ENCODE measurements at places on chromosomes 2 and 18. TPM values are rescaled to one million over a fixed set of nuclear protein-coding genes. Genes with fewer than 3 reads are reported as not detected.

GRCh38 chr2:9695941-9696340 lies 65.1 kb upstream of the YWHAQ start:
- H3K36me3 ChIP-seq: no peaks in the 10 kb centered on the region
- no peak for DNase-seq
- H3K4me1 ChIP-seq: peaks cover 10% of the 10 kb centered on the region

DNA sequence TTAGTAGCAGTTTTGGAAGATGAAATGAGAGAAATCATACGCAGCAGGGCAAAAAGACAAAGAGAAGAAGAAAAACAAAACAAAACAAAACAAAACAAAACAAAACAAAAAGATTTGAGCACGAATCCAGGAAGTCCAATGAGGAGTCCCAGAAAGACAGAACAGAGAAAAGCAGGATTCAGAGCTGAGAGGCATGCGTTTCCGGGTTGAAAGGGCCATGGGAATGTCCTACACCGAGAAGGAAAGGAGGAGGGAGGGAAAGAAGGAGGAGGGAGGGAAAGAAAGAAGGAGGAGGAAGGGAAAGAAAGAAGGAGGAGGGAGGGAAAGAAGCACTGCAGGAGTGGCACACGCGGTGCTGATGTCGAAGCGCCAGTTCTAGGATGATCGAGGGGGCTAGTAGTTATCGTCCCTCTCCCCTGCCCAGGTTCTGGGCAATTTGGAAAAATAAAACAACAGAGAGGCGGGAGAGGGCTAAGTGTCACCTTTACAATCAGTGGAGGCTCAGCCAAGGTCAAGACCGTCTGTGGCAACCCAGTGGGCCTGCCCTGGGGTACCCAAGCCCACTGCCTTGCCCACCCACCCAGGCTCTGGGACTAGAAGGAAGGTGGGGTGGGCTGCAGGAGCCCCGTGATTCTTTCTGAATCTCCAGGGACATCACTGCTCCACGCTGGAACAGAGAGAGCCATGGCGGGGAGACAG lies 68.4 kb downstream of the TWIST2 start:
- no peak overlapping the region for H3K27ac ChIP-seq
- H3K36me3 ChIP-seq: peaks cover 3% of the 10 kb centered on the region
- H3K4me1 ChIP-seq: no peaks in the 10 kb centered on the region

PLGLB1 gene
- 1.2 TPM for total RNA-seq

CDH20 gene
- not detected for total RNA-seq

- H3K4me1 ChIP-seq: no peaks in the 10 kb centered on the region
- H3K27ac ChIP-seq: no peak overlapping the region
- H3K36me3 ChIP-seq: no peaks in the 10 kb centered on the region
- no peaks in the 10 kb centered on the region for H3K27me3 ChIP-seq
- no peak for DNase-seq
Measured at GRCh38 chr2:226256709-226257376, 542.8 kb downstream of the IRS1 start.

M1AP gene
- total RNA-seq: 7.6 TPM

KANSL3 gene
- 34.2 TPM for total RNA-seq

- H3K27me3 ChIP-seq: no peaks in the 10 kb centered on the region
- H3K36me3 ChIP-seq: no peaks in the 10 kb centered on the region
- H3K27ac ChIP-seq: no peak overlapping the region
- DNase-seq: no peak
Measured at GRCh38 chr18:58793361-58793760, 71.3 kb upstream of the ZNF532 start.

DNA sequence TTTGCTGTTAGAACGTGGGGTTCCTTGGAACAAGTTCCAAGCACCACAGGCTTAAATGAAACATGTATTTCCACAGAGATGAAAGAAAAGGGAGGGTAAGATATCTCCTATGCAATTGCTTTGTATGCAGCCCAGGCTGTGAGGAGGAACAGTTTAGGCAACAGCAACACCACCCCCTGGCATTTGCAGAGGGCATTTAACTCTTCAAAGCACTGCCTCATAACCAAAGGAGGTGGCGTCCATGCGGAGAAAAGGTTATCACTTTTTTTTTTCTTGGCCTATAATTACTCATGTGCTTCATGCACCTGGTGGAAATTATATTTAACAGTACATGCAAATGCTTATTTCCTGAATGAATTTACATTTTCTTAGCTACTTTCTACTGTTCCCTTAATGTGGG lies 286.0 kb downstream of the LPIN1 start:
- H3K27ac ChIP-seq: no peak overlapping the region
- no peak overlapping the region for H3K4me3 ChIP-seq
- no peaks in the 10 kb centered on the region for H3K4me1 ChIP-seq
- no peaks in the 10 kb centered on the region for H3K36me3 ChIP-seq
- no peaks in the 10 kb centered on the region for H3K27me3 ChIP-seq

GRCh38 chr2:11827547-11827946 lies 81.1 kb downstream of the LPIN1 start:
- H3K27ac ChIP-seq: no peak overlapping the region
- DNase-seq: no peak
- H3K27me3 ChIP-seq: no peaks in the 10 kb centered on the region
- peaks cover 8% of the 10 kb centered on the region for H3K4me1 ChIP-seq

GRCh38 chr2:54486766-54487165 lies 30.6 kb downstream of the SPTBN1 start:
- H3K4me3 ChIP-seq: no peak overlapping the region
- no peak overlapping the region for H3K27ac ChIP-seq
- no peak for DNase-seq
- peaks cover 16% of the 10 kb centered on the region for H3K36me3 ChIP-seq
- H3K4me1 ChIP-seq: peaks cover 2% of the 10 kb centered on the region

SPHKAP gene
- total RNA-seq: not detected

ALPI gene
- total RNA-seq: not detected

DNA sequence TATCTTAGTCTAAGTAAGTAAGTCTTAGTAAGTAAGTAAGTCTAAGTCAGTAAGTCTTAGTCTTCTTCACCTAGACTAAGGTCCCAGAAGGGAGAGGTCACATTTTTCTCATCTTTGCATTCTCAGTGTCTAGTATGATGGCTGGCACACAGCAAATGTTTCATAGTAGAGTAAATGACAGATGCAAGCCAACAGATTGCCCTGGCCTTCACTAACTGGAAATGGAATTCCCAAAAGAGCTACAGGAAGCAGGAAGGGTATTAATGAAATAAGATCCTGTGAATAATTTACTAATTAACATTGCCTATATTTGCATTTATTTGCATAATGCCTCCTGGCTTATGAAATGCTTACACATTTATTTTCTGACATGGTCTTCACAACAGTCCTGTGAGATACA lies 221.6 kb downstream of the RAD51AP2 start:
- DNase-seq: no peak
- no peaks in the 10 kb centered on the region for H3K36me3 ChIP-seq
- no peak overlapping the region for H3K4me3 ChIP-seq
- H3K27ac ChIP-seq: no peak overlapping the region
- H3K4me1 ChIP-seq: 0 out of 2 replicates have a peak, but pooled peaks cover 5% of the 10 kb centered on the region

NFATC1 gene
- 5.5 TPM for total RNA-seq

DNA sequence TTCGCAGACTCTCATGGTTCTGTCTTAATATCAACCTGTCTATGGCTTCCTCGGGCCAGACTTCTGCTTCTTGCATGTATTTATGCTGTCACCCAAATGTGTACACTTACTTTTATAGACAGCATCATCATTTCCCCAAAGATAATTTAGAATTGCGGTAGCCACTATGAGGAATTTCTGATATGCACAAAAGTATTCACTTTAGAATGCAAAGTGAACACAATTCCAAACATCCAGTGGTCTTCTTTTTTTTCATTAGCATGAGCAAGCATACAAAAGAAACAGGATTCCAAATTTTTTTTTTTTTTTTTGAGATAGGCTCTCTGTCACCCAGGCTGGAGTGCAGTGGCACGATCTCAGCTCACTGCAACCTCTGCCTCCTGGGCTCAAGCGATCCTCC lies 21.0 kb upstream of the MCFD2 start:
- no peaks in the 10 kb centered on the region for H3K4me1 ChIP-seq
- H3K27ac ChIP-seq: no peak overlapping the region
- DNase-seq: no peak
- H3K36me3 ChIP-seq: no peaks in the 10 kb centered on the region
- no peaks in the 10 kb centered on the region for H3K27me3 ChIP-seq

LAMA1 gene
- 28.7 TPM for total RNA-seq

GRCh38 chr2:239355139-239355538 lies 45.7 kb downstream of the HDAC4 start:
- DNase-seq: no peak
- no peak overlapping the region for H3K27ac ChIP-seq
- no peak overlapping the region for H3K4me3 ChIP-seq
- H3K4me1 ChIP-seq: peaks cover 3% of the 10 kb centered on the region
- no peaks in the 10 kb centered on the region for H3K27me3 ChIP-seq

Data from H9 (cell line).